Kidney capillary endothelial cell (primary cell): ENCODE measurements at places on chromosomes 2 and 18.

DNA sequence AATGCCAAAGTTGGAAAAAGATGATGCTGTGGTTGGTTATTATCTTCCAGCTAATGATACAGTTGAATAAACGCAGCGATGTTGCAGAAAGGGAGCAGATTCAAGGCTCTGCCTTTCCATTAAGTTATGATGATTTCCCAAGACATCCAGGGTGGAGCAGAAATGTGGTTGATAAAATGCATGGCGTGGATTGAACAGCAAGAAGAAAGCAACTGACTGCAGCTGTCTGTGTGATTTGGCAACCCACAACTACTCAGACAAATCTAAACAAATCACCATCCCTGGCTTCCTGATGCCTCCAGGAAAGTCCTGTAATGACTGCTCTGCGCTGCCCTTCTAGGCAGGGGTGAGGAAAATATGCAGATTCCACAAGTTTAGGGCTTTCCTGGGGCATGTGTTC lies 166.3 kb downstream of the NRP2 start:
- DNase-seq = no peak

GRCh38 chr2:24206242-24206641 lies 31.4 kb downstream of the FAM228A start:
- DNase-seq = no peak

DNA sequence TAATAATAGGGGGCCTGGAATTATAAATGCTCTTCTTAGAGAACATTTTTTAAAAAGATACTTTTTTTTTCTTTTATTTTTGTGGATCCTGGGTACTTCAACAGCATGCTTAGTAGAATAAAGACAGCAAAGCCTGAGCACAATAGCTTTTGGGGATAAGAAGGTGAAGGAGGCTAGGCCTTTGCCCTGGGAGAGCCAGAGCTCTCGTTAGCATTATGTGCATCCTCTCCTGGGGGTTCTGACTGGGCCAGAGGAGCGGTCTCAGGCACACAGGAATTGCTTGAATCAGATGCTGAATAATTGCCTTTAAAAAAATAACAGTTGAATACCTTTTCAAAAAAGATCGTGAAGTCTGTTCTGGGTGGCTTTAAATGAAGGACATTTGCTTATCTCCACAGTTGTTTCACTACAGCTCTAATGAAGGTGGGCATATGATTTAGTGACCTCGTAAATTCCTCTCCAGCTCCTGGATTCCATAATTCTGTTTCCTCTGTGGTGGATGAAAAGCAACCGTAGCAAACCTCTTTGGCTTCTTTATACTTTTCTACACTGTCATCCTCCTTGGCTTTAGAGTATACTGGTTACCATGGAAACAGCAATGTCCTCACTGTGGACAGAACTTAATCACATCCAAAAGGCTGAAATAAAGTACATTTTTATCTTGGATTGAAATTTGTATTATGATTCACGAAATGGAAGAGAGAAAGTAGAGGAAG lies 133.8 kb downstream of the MAIP1 start:
- DNase-seq = no peak

- DNase-seq = no peak
These were observed 112.9 kb downstream of the NR4A2 start for GRCh38 chr2:156219491-156220100.

DNA sequence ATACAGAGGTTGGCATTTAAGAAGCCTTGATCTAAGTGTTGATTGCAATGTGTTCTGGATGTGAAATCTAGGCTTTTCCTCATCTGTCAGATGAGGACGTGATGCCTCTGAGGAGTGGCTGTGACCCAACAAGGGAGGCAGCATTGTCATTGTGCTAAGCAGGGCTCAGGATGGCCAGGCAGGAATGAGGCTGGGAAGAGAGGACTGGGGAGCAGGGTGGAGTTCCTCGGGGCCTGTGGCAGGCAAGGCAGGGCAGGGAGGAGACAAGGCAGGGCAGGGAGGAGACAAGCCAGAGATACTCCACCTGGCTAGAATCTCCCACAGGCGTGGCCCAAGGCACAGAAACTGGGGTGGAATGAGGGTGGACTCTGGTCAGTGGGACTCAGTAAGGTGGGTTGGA lies 116.6 kb downstream of the RPIA start:
- DNase-seq = no peak

DNA sequence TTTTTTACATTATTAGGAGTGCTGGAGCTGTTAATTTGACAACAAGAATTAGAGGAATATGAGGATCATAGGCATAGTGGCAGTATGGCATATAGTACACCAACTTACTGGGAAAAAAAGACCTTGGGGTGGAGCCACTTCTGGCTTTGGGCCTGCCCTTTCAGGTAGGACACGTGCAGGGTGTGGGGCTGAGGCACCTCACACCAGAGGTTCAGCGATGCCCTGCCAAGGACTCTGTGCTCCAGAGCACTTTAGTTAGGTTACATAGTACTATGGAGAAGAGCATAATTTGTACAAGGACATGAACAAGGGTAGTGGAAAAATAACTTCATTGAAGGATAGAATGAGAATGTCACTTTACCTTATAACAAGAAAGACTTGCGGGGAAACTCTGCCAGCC lies 77.1 kb upstream of the CD302 start:
- DNase-seq = no peak

DNA sequence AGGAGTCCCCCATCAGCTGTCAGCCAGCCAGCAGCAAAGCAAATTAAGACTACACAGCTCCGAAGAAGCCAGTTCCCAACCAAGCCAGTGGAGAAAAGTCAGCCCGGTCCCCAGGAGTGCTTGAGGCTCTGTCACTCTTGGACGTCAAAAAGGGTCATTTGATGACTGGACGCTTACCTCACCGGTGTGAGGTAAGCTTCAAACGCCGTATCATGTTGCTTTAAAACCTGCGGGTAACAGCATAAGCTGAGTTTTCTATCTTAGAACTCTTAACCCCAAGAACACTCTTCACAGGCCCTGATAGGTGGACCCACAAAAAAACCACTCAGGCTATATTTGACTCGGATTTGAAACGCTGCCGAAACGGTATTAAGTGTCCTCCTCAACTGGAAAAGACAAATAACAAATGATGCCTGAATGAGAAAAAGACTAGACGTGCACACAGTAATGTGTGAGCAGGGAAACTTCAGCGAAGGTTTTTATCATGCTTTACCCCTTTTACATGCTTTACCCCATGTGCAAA lies 682 bp upstream of the LNPK start:
- peak; percentile 17 for DNase-seq

DNA sequence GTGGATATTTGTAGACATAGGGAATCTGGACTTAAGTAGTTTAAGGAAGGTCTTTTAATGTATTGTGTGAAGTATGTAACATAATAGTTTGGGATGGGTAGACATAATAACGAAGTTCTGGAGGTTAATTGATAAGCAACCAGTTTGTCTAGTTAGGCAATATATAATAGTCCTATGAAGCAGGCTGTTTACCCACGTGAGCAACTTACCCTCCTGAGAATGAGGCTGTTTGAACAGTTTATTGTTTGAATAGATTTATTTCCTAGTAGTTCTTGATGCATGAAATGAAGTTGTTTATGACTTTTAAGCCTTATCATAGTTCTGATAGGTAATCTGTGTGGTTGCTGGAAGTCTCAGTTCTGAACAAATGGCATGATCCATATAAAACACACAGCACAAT lies 361.5 kb downstream of the GALNT13 start:
- no peak for DNase-seq

GRCh38 chr2:216807857-216808272 lies 52.0 kb downstream of the TNP1 start:
- no peak for DNase-seq

- DNase-seq = peak; percentile 47
These were observed 127.6 kb upstream of the SPOPL start for GRCh38 chr2:138373993-138374408.

GRCh38 chr2:215548714-215549113 lies 112.8 kb upstream of the FN1 start:
- DNase-seq = no peak

- no peak for DNase-seq
These were observed 604 bp downstream of the COQ10B start for GRCh38 chr2:197453914-197454398.

- DNase-seq = no peak
These were observed 165.2 kb upstream of the DOCK10 start for GRCh38 chr2:225207471-225207870.

- no peak for DNase-seq
These were observed 16.9 kb downstream of the HAT1 start for GRCh38 chr2:171939058-171939742.

DNA sequence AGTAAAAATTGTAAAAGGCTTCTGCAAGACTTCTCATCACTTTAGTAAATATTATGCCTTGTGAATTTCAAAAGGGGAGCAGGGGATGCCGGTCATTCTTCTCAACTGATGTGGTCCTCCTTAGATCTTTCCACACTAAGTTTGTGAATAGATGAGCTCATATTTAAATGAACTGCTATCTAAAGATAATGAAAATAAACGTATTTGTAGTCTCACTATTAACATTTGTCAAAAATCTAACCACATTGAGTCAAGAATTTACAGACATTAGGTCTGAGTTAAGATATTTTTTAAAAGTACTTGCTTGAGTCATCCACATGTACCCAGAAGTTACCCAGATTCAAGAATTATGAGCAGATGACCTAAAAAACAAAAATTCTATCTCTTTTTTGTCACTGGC lies 6.5 kb downstream of the PRPF40A start:
- DNase-seq = no peak

GRCh38 chr2:148553332-148553887 lies 91.1 kb upstream of the EPC2 start:
- DNase-seq = no peak

- no peak for DNase-seq
These were observed 50.4 kb upstream of the NXPH2 start for GRCh38 chr2:138830547-138830946.

GRCh38 chr2:146503366-146503765 lies 1341.5 kb upstream of the ACVR2A start:
- DNase-seq = no peak

DNA sequence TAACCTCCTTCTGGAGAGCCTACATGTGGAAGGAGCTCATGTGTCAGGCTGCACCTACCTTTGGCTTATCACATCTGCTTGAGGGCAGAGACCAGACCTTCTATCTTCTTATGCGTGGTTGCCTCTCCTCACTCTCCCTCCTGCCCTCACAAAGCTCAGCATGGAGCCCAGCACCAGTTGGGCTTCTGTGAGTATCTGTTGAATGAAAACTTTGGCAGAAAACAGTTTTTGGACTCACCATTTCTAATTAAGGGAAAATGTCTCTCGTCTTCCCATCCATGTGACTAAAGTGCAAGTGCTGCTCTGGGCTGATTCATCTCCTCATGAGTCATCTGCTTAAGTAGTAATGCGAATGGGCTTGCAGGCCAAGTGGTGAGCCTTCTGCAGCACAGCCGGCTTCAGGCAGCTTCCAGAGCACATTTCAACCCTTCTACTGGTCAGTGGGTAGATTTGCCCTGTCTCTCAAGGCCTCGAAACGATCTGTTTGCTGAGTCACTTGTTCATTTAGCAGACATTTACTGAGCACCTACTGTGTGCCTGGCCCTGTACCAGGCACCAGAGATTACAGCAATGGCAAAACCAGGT lies 102.6 kb downstream of the VSNL1 start:
- DNase-seq = peak; percentile 90

DNA sequence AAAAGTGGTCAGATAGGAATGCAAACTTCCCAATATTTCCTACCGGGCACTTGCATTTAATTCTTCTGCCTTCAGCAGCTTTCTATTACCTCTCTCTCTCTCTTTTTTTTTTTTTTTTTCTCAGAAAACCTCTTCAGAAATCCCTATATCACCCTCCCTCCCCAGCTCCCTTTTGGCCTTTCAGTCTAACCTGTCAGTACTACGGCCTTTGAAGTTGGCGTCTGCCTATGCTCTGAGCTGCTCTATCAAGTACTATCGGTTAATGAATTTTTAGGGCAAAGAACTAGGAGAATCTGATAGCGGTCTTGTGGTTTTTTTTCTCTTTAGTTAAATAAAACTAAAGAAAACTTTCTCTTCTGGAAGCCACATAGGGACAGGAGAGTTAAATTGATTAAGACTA lies 122.4 kb upstream of the MAPRE2 start:
- no peak for DNase-seq

DNA sequence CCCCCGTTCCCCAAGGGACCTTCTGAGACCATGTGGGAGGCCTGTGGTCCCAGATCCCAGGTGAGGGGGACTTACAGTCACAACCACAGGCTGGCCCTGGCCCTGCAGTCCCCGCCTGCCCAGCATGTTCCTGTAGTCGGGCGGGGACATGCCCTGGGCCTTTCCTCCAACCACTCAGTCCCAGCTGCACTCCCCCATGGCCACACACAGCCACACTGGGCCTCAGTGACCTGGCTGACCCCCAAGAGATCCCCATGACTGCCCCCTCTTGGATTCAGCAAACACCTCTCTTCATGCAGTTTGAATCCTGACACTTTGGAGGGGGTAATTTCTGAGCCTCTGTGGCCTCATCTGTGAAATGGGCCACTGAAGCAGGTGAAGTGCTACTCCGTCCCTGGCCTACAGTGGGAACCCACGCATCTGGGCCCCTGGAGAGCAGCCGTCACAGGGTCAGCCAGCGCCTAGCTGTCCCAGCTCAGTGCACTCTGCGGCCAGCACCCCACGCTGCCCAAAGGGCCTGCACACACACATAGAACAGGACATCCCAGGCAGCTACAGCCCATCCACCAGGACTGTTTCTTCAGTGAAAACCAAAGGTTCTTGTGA lies 12.7 kb upstream of the ARHGEF4 start:
- DNase-seq = no peak

- DNase-seq = peak; percentile 65
These were observed 159.4 kb downstream of the PIK3C3 start for GRCh38 chr18:42114310-42114943.

DNA sequence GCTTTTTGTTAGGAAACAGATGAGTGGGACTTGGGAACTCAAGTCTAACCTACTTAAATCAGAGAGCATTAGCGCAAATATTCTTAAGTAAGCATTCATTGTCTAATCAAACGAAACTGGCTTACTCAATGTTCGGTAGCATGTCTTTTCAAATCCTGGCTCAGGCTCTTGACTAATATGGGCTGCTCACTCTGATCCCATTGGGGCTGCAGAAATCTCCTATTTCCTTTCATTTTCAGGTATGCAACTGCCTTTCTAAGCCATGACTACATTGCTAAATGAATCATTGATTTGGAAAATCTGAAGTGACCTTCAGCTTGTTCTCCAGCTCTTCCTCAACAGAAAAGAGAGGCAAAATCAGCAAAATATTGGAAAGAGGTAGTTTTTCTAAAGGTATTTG lies 2084.4 kb upstream of the PIK3C3 start:
- no peak for DNase-seq

DNA sequence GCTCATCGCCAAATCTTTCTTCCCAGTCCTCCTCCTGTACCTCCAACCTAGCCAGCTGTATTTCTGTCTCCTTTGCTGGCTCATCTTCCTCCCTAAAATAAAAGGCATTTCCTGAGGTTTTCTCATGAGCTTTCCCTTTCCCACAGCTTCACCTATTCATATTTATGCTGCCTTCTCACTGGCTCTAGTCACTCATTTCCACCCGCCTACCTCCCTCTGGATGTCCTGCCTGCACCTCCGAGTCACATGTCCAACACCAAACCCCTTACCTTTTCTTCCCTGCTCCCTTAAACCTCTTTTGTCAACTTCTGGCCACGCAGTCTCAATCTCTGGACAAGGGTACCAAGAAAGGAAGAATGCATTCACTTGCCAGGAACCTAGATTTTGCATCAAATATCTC lies 2.8 kb downstream of the EIF2AK3 start:
- DNase-seq = no peak
